A549 treated with GW870086 at 1 μM for 4 hours (cell line): ENCODE measurements at places on chromosomes 6 and 20. TPM values are rescaled to one million over a fixed set of nuclear protein-coding genes. Genes with fewer than 3 reads are reported as not detected.

Gene SAMD10
- not detected in 5 replicates for total RNA-seq

Gene MATN4
- 0.14 to 0.22 TPM (median 0.17 TPM) in 4 of 5 replicates, not detected in the other for total RNA-seq

Gene FNDC1
- 0.05 to 0.14 TPM (median 0.06 TPM) in 5 replicates for total RNA-seq

Gene TRIM27
- total RNA-seq = 38.2 to 48.9 TPM (median 46.3 TPM) in 5 replicates

Gene LPA
- 0.03 to 0.13 TPM (median 0.09 TPM) in 5 replicates for total RNA-seq

Gene WFDC5
- total RNA-seq = not detected in 5 replicates

Gene IL17F
- total RNA-seq = not detected in 5 replicates
